ENCODE measurements at places on chromosomes 5 and 9.
A peak's percentile ranks its signal among the peaks of the same experiment; 100 is the strongest.

GRCh38 chr5:154648706-154649105 lies 106.5 kb upstream of the LARP1 start:
- DNase-seq: no peak

- no peak for DNase-seq
Observed at GRCh38 chr5:76874088-76874581, 24.3 kb downstream of the S100Z start.

GRCh38 chr5:135075621-135076020 lies 41.6 kb upstream of the PITX1 start:
- DNase-seq: no peak

DNA sequence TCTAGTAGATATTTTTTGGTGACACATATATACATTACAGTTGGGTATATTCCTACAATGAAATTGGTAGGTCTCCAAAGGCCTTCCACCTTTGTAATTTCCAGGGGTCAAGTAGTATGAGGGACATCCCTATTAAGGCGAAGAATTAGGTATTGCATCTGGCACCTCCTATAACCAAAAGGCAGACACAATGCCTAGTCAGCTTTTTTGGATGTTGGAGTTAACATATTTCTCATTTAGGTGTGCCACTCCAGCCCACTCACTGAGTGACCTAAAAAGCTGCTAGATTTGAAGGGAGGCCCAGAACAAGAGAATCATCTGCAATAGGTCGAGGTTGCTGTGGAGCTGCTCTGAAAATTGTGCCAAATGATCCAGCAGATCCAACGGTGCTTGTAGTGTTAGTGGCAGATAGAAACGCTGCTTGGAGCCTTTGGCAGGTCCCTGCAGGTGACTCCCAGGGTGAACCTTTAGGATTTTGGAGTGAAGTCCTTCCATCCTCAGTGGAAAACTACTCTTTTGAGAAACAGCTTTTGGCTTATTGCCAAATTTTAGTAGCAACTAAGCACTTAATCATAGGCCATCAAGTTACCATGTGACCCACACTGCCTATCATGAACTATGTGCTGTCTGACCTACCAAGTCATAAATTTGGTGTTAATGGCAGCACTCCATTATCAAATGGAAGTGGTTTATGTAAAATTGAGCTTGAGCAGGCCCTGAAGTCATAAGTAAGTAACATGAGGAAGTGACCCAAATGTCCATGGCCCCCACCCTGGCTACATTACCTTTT lies 15.7 kb upstream of the FNIP1 start:
- DNase-seq: no peak

- DNase-seq: no peak
Observed at GRCh38 chr9:15298362-15298761, 8.7 kb downstream of the TTC39B start.

DNA sequence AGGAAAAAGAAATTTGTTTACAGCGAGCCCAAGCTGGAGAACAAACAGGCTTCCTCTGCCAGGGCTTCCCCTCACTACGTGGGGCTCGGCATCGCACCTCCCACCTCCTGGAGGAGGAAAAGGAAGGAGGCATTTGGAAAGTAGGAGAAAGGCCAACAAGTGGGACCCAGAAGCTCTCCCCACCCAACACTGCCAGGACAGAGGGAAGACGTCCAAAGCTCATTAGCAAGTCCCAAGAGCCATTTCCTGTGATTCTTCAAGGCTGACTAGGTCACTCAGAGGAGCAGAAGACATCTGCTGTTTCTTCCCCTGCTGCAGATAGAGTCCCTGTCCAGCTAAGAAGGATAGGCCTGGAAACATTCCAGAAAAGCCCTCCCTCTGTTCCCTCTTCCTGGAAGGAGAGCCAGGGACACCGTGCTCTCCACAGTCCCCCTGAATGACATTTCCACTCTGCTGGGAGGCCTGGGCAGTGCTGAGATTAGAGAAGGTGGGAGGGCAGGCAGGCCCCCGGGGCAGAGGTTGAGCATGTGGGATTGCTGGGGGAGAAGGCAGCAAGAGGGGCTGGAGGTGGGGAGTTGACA lies 57.0 kb upstream of the NEURL1B start:
- no peak for DNase-seq

DNA sequence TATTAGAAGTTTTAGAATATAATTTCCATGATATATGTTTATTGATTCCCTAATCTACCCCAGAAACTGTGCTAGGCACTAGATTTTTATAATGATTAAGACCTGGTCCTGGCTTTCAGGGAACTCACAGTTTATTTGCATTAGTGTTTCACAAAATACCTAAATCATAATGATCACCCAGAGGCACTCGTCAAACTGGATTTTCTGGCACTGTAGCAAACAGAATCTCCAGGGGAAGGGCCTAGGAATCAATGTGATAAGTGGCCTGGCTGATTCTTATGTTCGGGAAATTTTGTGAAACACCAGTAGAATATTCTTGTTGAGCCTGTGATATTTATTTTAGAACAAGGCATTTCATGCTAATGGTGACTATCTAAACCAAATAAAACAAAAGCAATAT lies 37.4 kb upstream of the SRP19 start:
- DNase-seq: no peak

GRCh38 chr5:40578501-40579451 lies 100.9 kb upstream of the PTGER4 start:
- DNase-seq: peak; percentile 44

DNA sequence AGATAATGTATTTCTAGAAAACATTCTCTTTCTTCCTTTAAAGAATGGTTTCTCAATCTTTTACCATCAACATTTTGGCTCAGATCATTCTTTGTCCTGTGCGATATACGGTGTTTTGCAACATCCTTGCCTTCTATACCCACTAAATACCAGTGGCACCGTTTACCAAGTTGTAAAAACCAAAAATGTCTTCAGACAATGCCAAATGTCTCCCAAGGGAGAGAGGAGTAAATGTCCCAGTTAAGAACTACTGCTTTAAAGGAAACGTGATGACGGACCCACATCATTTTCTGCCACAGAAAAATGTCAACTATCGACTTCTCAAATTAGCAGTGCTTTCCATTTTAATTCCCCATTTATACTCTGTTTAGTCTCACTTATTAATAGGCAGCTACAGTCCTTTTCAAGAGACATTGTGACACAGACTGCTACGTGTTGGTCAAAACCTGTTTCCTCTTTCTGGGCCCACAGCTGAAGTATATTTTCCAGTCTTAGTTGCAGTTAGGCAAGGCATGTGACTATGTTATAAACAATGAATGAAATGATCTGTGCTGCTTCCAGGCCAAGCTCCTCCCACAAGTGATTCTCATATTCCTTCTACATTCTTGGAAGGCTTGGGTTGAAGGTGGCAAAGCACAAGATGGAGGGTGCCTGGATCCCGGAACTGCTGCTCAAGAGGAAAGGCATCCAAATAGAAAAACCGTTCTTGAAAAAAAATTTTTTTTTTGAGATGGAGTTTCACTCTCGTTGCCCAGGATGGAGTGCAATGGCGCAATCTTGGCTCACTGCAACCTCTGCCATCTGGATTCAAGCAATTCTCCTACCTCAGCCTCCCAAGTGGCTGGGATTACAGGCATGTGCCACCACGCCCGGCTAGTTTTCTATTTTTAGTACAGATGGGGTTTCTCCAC lies 8.8 kb downstream of the PRXL2C start:
- no peak for DNase-seq

GRCh38 chr9:4967523-4967922 lies 17.5 kb upstream of the JAK2 start:
- no peak for DNase-seq

GRCh38 chr5:172747471-172747870 lies 23.5 kb downstream of the DUSP1 start:
- no peak for DNase-seq

GRCh38 chr5:56986626-56986947 lies 34.7 kb upstream of the MIER3 start:
- no peak for DNase-seq

- DNase-seq: no peak
Observed at GRCh38 chr5:172097356-172097755, 90.7 kb downstream of the STK10 start.

- DNase-seq: no peak
Observed at GRCh38 chr9:137176302-137177182, 4.7 kb upstream of the TMEM210 start.

GRCh38 chr5:172758834-172759149 lies 12.2 kb downstream of the DUSP1 start:
- no peak for DNase-seq

- no peak for DNase-seq
Observed at GRCh38 chr5:125793470-125793869, 629.7 kb upstream of the GRAMD2B start.

DNA sequence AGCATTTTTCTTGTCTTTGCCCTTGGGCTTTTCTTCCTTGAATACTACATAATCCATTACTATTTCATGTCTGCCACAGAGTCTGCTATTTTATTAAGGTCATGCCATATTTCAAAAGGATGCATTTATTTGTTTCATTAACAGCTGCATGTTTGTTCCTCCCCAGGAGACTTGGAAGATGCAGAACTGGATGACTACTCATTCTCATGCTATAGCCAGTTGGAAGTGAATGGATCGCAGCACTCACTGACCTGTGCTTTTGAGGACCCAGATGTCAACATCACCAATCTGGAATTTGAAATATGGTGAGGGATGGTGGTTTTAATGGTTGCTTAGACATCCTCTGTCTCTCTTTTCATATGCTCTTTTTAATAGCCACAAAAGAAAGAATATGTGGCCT lies 4.0 kb downstream of the IL7R start:
- no peak for DNase-seq

DNA sequence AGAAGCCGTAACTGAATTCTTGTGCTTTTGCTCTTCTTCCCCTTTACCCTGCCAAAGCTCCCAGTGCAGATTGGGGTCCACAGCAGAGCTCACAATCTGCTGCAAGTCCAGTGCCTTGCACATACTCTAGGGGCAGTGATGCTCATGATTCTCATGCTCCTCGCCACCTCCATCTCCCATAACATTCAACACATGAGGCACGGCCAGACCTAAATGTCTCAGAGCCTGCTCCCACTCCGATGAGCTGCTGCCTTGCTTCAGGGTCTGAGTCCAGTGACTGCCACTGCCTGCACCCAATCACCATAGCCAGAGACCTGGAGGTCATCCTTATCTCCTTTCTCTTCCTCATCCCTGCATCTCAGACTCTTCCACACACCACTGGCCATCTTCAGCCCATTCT lies 10.5 kb downstream of the CSF1R start:
- no peak for DNase-seq

GRCh38 chr5:134100283-134101091 lies 14.0 kb upstream of the TCF7 start:
- peak; percentile 80 for DNase-seq

GRCh38 chr9:26956860-26957233 lies 635 bp downstream of the IFT74 start:
- DNase-seq: no peak

DNA sequence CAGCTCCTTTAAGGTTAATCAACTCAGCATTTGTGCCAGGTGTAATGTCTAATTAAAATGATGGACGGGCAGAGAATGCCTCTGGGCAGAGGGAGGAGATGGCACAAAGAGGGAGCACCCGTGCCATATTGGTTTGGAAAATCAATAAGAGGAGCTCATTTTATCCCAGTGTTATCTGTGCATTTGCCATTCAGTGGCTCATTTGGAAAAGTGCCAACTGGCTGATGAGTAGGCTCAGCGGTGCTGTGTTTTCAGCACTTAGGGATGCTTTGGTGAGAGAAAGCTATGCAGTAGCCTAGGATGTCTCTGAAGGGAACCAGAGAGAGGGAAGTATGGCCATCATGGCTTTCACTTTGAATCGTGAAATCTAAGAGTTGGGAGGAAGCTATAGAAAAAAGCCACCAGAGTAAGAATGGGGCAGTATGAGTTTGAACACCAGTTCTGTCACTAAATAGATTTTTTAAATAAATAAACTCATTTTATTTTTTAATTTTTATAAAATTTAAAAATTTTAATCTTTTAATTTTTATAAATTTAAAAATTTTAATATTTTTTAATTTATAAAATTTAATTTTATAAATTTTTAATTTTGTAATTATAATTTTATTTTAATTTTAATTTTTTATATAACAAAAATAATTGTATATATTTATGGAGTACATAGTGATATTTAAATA lies 472.8 kb downstream of the BRINP1 start:
- no peak for DNase-seq

Data from activated T-cell treated with anti-CD3 and anti-CD28 coated beads for 24 hours (primary cell).